ENCODE measurements at places on chromosomes 12 and 14.

DNA sequence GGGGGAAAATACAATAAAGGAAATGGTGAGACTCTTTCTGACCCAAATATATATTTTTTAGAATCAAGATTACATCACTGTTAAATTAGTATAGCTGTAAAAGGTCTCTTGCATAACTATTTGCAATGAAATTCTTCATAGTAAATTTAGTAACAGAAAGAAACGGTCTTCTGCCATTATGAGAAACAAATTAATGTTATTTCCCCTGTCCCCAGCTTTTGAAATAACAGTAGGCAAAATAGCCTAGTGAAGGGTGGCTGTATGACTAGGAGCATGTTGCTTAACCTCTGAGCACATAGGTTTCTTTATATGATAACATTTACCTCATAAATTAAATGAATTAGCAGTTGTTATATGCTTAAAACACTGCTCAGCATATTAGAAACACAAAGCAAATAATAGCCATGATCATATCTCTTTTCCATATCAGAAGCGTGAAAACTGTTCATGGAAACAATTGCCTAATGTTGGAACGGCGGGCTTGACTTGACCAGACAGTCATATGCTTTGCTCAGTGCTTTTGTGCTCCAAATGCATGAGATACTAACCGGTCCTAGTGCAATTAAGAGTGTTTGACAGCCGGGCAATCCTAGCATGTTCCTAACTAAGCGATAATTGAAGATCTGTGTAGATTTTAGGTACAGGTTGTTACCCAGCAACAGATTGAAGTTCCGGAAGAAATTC lies 24.0 kb downstream of the BHLHE41 start:
- DNase-seq = no peak

GRCh38 chr14:104266631-104267575 lies 128.5 kb downstream of the KIF26A start:
- DNase-seq = no peak

- no peak for DNase-seq
These were observed 118.3 kb upstream of the SLC38A4 start for GRCh38 chr12:46944088-46944487.

DNA sequence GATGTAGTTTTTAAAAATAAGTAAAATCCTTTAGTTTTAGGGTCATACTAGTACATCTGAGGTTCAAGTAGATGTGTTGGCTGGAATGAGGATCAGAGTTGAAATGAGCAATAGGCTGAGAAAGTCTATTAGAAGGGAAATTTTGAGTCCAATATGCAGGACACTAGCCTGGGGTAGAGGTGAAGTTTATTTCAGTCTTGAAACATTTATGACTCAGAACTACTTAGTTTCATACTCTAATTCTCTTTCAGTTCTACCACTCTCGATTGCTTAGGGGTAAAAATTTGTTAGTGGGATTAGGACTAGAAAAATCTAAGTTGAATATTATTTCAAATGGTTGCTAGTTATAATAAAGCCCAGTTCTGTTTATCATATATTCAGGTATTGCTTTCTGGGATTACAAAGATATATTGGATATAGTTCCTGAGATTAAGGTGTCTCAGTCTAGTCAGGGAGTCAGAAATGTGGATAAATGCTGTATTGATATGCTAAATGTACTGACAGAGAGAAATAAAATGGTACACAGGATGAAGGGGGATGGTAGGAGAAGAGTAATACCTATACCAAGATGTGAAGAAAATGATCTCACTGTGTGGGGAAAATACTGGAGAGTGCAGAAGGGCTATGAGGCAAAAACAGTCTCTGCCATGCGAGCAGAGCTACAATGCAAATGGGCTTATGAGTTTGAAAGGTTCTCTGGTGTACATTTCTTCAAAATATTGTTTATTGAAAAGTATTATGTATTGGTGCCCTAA lies 395.8 kb upstream of the FBXO33 start:
- DNase-seq = no peak

DNA sequence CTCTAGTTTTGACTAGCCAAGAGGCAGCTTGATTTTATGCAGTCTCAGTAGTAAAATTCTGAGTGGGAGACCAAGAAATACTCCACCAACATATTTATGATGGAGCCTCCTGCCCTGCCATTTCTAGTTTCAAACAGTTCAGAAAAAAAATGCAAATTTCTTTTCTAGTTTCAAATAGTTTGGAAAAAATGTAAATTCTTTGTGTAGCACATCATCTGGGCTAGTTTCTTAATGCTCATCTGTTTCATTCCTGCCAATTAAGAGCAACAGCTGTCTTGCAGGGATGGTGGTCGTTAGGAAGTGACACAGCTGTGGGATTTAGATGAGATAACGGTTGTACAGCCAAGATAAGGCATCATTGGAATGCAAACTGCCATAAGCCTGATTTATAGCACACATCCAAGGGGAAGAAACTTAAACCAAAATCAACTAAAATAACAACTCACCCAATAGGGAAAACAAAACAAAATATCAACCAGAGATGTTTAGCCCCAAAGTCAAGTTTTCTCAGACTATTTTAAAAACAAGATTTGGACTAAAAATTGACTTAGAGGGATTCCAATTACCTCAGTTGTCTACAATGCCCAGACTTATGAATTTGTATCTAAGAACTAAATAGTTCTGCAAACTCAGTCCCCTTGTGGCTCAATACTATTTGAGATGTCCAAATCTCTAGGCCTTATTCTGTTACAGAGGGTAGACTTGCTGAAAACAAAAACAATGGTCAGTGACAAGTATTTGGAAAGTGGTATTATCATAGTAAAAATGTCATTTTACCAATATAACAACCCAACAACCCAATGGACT lies 291.3 kb upstream of the ATP2B1 start:
- DNase-seq = no peak

GRCh38 chr12:8699714-8700113 lies 1.9 kb downstream of the RIMKLB start:
- no peak for DNase-seq

GRCh38 chr12:6554168-6555017 lies 1.4 kb downstream of the IFFO1 start:
- DNase-seq = peak; percentile 69

- DNase-seq = no peak
These were observed 2.4 kb downstream of the GNG2 start for GRCh38 chr14:51862860-51863259.

GRCh38 chr12:80415466-80415865 lies 28.6 kb upstream of the PTPRQ start:
- no peak for DNase-seq

- DNase-seq = peak; percentile 4
These were observed 174.6 kb upstream of the SFSWAP start for GRCh38 chr12:131536337-131536736.

DNA sequence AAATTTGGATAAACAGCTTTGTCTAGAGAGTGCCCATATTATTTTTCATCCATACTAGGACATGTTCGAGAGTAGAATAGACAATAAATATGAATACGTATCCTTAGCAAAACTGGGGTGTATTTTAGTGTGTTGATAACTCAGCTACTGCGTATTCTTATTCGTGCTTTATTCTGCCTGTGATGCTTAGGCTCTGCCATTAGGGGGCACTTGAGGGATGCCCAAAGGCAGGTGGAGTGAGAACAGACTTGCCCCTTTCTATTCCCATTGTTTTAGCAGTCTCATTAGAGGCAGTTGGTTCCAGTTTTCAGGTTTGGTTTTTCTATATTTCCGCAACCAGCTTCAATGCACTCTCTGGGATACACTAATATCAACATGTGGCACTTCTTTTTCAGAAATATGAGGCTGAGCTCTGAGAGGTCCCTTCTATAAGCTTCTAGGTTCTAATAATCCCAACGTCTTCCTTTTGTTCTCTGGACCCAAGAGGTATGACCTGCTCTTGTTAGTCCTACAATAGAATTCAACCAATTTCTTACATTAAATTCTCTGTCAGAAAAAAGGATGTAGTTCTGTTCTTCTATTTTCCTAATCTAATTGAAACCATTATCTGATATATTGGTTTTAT lies 985.7 kb upstream of the FBXO33 start:
- DNase-seq = peak; percentile 1

DNA sequence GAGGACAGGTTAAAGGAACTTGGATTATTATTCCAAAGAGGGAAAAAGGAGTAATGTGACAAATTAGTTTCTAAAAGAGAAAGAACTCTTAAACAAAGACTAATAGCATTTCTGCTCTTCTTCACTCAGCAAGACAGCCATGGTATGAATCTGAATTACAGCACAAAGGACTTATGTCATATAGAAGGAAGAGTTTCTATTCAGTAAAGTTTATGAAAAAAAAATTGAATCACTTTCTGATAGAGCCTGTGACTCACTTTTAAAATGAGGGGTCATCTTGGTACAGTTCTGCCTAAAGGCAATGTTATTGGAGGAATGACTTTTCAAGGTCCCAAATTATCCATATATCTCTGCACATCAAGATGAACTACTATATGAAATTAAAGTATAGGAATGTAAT lies 101.7 kb downstream of the DUSP6 start:
- DNase-seq = no peak

- DNase-seq = no peak
These were observed 305.2 kb upstream of the SYT1 start for GRCh38 chr12:78559416-78559815.

DNA sequence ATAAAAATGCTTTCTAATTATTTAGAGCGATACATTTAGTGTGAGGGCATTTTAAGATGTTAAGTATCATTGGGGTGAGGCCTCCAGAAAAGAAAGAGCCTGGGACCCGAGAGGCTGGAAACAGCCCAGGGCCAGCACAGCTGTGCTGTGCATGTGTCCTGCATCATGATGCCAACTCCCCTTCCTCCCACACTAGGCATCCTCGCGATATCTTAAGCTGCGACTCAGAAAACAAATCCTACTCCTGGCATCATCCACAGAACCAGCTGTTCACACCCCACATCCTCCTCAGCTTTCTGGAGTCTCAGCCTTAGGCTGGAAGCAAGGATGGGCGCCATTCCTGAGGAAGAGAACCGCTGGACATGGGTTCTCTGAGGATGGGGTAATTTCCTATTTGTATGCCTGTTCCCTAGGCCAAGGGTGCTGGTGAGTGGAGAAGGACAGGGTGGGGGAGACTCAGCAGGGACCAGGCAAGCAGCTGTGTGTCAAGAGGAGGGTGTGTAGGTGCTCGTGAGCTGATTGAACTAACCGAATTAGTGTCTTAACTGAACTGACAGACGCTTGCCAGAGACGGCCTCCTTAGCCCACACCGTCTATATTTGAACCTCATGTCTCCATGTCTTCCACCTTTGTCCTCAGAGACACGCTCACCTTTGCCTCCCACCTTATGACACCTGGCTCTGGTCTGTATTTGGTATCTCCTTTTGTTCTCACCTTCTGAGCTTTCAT lies 15.6 kb upstream of the MCRS1 start:
- no peak for DNase-seq

DNA sequence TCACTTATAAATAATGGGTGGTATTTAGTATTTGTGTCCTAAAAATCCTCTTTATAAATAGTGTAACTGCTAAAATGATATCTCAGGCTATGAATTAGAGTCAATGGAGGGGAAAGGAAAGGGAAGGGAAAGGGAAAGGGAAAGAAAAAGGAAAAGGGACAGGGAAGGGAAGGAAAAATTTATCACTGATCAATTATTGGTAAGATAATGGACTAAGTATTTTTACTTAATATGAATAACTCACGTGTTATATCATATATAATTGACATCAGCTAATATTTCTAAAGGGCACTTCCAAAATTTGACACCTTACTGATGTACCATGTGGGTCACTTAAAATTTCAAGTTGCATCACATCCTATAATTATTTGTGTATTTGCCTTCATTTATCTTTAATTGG lies 193.1 kb downstream of the LRFN5 start:
- DNase-seq = no peak

- no peak for DNase-seq
These were observed 184.7 kb upstream of the DCN start for GRCh38 chr12:91367234-91367849.

- DNase-seq = no peak
These were observed at the start of gene PPM1H for GRCh38 chr12:62934799-62935674. PPM1H (minus strand) TSS chr12:62935150; CDS start chr12:62934736, 414 bp downstream.

- DNase-seq = no peak
These were observed 18.1 kb upstream of the SPPL3 start for GRCh38 chr12:120922279-120922678.

GRCh38 chr12:7128681-7129286 lies at the start of gene RBP5:
RBP5 (minus strand) TSS chr12:7128889; CDS start chr12:7128775, 114 bp downstream.
- DNase-seq = no peak

- no peak for DNase-seq
These were observed 35.5 kb downstream of the TMBIM6 start for GRCh38 chr12:49776858-49777257.

GRCh38 chr14:22870811-22871223 lies 723 bp upstream of the LRP10 start:
- no peak for DNase-seq

GRCh38 chr14:79161571-79161970 lies 991.4 kb downstream of the NRXN3 start:
- no peak for DNase-seq

DNA sequence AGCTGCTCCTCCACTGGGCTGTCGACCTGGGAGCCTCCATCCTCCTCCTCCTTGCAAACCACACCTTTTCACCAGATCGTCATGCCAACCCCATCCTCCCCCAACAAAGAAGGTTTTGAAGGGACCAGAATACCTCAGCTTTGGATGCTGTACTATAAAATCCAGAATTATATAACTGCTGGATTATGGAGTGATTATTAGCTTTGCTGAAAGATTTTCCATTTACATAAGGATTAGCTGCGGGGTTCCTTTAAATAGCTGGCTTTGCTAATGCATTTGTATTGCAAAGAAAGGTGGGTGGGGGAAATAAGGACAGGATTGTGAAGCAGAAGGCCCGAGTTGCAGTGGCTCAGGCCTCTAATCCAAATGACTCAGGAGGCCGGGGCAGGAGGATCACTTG lies 36.6 kb downstream of the ESRRB start:
- DNase-seq = no peak

DNA sequence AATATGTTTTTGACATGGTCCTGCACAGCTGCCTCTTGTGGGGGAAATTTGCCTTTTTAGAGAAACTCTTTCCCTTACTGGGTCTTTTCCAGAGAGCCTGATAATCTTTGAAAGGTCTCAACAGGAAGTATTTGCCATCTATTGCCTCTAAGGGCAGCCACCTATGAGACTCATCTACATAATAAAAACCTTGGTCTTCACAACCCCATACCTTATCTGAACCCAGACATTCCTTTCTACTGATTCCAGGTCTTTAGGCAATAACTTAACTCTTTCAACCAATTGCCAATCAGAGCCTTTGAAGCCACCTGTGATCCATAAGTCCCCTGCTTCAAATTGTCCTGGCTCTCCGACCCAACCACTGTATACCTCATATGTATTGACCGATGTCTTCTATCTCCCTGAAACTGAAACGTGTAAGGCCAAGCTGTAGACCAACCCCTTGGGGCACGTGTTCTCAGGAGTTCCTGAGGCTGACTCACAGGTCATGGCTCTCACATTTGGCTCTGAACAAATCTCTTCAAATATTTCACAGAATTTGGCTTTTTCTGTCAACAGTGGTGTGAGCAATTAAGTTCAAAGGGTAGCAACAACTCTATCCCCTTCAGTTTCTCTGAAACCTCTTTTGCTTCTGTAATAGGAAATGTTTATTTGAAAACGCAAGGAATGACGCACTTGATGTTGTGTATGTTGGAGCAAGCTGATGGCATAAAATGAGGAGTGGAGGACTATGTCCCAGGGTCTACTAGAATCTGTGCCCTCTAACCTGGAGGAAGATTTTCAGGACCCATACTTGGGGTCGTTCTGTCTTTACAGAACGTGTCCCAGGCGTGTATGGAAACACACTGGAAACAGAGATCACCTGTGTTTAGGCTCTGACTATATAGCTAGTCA lies 49.2 kb upstream of the EIF5 start:
- no peak for DNase-seq
